ENCODE measurements at places on chromosomes 6 and 20.

DNA sequence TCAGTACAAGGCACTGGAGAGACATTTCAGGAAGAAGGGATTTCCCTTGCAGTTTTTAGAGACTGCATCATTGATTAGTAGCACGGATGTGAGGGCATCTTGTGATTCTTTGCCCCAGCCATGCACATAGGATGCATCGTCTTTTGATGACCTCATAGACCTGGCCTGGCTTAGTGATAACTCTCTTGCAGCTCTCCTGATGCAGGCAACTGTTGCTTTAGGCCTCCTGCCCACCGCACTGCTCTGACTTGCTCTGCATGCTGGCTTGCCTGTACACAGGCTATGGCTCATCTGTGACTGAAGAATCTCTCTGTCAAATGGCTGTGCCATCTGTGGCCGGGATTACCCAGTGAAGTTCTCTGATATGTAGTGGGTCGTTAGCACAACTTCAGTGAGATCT, 207.7 kb upstream of the PTCHD4 start:
- DNase-seq: no peak

DNA sequence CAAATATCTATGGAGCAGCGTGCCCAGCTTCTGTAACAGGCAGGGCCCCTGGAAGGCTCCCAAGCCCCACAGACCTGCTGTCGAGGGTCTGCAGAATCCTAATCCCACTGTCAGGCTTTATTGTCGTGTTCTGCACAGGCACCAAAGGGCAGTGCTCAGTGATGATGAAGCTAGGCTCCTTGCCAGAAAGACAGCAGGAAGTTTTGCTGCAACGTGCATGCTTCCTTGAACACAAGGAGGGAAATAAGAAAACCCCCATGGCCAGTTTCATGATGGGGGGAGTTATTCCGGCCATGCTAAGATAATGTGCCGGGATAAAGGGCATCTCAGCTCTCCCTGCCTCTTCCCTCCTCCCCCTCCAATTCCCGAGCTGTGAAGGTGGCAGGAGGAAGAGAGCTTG, 109.4 kb upstream of the KCNG1 start:
- DNase-seq: no peak

DNA sequence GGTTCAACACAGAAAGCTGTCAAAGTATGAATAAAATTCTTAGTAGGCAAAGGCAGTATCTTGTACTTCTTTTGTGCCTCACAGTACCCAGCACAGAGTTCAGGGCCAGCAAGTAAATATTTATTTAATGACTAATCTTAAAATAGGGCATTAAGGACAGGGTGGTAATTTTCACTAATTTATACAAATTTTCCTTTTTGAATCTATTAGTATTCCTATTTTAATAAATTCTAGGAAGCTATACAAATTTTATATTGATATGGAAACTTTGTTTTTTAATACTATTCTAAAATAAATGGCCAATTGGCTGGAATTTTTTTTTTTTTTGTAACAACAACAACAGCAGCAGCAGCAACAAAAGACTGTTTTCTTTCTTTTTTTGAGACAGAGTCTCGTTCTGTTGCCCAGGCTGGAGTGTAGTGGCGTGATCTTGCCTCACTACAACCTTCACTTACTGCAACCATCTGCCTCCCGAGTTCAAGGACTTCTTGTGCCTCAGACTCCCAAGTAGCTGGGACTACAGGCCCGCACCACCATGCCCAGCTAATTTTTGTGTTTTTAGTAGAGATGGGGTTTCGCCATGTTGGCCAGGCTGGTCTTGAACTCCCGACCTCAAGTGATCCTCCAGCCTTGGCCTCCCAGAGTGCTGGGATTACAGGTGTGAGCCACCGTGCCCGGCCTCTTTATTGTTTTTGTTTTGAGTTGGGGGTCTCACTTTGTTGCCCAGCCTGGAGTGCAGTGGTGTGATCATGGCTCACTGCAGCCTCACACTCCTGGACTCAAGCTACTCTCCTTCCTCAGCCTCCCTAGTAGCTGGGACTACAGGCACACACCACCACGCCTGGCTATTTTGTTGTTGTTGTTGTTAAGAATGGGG, 85.2 kb downstream of the FKBP5 start:
- DNase-seq: no peak

GRCh38 chr6:111482188-111482958, 645 bp downstream of the REV3L start:
- peak; percentile 37 for DNase-seq

DNA sequence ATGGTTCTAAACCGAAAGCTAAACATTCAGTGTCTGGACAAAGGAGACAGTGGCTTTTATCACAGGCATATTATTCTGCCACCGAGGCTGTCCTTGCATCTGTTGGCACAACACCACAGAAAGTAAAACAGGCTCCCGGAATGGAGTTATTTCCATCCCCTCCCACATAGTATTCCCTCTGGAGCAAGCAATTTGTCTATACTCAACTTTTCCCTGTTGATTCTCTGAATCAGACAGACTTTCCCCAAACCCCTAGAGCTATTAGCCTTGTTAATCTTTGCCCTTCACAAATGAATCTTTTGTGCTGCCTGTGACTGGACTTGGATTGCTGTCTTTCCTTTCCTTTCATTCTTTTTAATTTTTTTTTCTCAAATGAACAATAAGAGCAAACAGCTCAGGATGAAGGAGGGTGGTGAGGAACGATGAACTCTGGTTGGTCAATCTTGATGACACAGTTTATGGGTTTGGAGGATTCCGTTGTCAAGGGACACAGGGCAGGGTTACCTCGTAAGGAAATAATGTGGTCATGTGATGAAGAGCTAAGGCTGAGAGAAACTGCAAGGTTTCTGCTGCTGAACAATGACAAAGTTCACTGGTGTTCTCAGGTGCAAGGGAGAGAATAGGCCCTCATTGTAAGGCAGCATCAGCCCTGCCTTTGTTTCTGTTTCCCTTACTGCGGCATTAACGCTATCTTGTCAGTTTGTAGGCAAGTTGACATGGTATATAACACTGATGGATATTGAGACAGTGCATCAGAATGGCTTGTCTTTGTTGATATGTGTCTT, 275.0 kb upstream of the BMP2 start:
- DNase-seq: no peak

- DNase-seq: no peak
Measured at GRCh38 chr6:24229696-24230405, 103.8 kb downstream of the NRSN1 start.

GRCh38 chr6:10338151-10338550, 76.7 kb downstream of the TFAP2A start:
- no peak for DNase-seq

DNA sequence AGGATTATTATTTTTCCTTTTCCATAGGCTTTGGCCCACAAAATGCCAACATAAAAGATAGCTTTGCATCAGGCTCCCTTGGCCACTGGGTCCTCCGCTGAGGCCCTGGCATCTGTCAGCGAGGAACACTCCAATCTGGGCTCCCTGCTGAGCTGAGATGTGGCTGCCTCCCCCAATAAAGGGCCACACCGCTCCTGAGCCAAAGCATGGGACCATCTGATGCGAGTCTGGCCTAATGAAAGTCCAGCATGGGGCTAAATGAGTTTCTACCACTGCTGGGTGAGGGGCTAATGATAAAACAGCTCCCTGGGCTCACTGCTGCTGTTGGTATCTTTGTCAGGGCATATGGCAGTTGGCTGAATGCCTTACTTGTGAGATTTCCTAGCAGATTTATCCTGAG, 817.5 kb upstream of the SLC35B3 start:
- DNase-seq: no peak

DNA sequence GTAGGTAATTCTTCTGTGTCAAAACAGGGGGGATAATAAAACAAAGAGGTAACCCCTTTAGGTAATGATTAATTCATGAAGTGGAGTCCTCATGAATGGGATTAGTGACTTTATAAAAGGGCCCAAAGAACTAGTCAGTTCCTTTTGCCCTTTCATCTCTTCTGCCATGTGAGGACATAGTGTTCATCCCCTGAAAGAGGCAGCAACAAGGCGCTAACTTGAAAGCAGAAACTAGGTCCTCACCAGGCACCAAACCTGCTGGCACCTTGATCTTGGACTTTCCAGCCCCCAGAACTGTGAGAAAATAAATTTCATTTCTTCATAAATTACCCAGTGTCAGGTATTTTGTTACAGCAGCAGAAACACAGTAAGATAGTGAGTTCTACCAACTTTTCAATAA, 16.4 kb upstream of the BRPF3 start:
- DNase-seq: no peak

- DNase-seq: no peak
Measured at GRCh38 chr6:46983007-46983411, 59.1 kb downstream of the ADGRF1 start.

DNA sequence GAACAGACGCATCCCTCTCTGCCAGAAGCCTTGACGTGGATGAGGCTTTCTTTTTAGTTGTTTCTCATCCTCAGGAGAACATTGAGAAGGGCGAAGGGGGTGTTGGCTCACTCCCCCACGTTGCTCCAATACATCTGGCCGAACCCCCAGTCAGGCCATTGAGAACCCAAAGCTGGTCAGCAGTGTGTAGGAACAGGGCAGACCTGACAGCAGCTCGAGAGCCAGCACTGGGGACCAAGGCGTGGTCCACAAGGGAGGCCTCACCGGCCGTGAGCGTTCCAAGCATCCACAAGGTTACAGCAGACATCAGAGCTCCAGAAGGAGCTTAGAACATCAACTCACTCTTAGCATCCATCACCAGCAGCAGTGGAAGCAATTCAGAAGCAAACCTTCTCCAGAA, 387.9 kb upstream of the ARID1B start:
- DNase-seq: no peak

GRCh38 chr6:142947714-142948480, 2.9 kb upstream of the HIVEP2 start:
- no peak for DNase-seq

DNA sequence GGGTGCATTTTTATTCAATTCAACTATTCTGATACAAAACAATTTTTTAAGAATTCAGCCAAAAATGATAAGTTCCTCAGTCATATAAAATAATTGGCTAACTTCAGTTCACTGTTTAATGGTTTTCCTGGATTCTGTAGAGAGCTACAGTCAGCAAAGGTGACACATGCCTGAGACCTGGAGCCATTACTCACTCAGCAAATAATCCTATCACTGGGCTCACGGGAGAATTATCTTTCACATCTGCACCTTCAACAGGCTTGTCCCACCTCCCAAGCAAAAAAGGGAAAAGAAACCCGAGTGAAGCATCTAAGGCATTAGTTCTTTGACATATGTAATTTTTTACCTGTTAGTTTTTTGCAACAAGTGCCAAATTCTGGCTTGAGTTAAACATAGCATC, 34.9 kb upstream of the FOXA2 start:
- no peak for DNase-seq
